HCT116 (cell line): ENCODE measurements at places on chromosomes 13 and 19. TPM values are rescaled to one million over a fixed set of nuclear protein-coding genes. Genes with fewer than 3 reads are reported as not detected.

- DNase-seq: no peak
Measured at GRCh38 chr19:15466851-15467733, 2.7 kb upstream of the RASAL3 start.

GRCh38 chr19:8421484-8422461 is 8.7 kb downstream of the MARCHF2 start:
- DNase-seq: no peak

DNA sequence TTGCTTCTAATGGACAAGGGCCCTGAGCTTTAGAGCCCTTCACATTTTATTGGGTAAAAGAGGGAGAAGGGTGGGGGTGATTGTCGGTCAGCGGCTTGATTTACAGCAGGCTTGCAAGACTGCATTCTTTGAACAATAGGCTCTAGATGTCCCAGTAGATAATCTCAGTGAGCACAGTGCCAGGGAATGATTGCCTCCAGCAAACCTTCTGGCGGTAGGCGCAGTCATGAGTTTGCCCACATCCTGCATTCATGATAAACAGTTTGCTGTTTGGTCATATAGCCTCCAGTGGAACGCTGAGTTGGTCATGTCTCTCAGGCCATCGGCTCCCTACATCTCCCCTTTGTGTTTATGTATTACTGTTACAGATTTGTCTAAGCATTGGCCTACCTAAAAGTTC is 12.6 kb downstream of the ZNF528 start:
- DNase-seq: no peak

- no peak for DNase-seq
Measured at GRCh38 chr13:98097749-98098148, 45.1 kb upstream of the FARP1 start.

GRCh38 chr19:34248941-34249340 is 5.4 kb upstream of the GARRE1 start:
- DNase-seq: no peak

DNA sequence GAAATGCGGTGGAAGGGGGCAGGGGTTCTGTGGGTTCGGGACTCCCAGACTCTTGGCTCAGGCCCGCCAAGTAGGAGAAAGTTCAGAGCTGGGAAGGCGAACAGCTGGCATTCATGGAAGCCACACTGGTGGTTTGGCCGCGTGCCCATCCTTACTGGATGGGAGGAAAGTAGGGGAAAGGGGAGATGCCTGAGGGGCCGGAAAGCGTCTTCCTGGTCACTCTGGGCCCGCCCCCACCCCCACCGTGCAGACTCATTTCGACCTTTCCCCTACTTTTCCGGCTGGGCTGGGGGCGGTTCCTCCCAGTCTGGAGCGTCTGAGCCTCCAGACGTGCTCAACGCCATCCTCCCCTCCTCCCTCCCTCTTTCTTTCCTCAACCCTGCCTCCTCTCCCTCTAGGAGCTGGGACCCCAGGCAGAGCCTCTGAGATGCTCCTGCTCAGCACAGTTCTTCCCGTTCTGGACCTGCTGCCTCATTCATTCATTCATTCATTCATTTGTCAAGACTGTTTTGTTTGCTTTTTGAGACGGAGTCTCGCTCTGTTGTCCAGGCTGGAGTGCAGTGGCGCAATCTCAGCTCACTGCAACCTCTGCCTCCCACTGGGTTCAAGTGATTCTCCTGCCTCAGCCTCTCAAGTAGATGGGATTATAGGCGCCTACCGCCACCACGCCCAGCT is 3.5 kb downstream of the ANGPTL4 start:
- DNase-seq: no peak

DNA sequence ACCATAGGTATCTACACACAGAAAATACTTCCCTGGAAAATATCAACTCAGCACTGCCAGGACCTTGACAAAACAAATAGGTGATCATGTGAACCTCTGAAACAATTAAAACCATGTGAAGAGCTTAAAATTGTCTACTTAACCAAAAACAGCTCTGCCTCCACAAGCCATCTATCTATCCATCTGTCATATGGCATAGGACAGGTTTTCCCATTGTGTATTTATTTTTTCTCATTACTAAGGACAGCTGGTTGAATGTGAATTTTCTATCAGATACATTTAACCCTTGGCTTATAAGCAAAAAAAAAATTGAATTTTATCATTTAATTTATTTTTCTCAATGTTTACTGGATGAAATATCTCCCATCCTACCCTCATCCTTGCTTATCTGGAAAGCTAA is 279.5 kb downstream of the PCDH9 start:
- no peak for DNase-seq

- no peak for DNase-seq
Measured at GRCh38 chr19:16371540-16371986, 46.9 kb downstream of the KLF2 start.

GRCh38 chr13:38350114-38350617 is 515 bp downstream of the UFM1 start:
- peak; percentile 35 for DNase-seq

GRCh38 chr13:98997738-98998641 is 20.1 kb upstream of the DOCK9 start:
- DNase-seq: no peak

- no peak for DNase-seq
Measured at GRCh38 chr19:5035105-5035761, 66.3 kb downstream of the KDM4B start.

DNA sequence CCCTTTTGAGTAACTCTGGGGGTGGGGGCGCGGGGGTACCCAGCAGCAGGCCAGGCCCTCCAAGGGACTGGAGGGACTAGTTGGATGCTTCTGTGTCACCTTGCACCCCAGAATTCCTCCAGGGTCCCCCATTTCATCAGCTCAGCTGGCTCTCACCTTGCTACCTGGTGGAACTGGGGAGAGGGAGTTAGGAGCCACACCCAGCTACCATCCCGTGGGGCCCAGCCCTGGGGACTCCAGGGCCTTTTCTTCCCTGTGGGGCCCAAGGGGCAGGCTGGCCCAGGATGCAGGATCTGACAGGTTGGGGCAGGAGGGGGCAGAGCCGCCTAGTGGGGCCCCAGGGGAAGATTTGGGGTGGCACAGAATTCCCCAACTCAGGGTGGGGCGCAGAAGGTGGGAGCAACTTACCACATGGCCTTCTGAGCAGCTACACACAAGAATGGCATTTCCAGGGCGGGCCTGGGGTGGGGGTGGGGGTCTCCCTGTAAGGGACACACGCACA is 32.8 kb upstream of the NANOS3 start:
- no peak for DNase-seq

Gene CATSPERD
- not detected for total RNA-seq

Gene TLE6
- 10.9 TPM for total RNA-seq

Gene IGFLR1
- 8.3 TPM for total RNA-seq

Gene FFAR1
- not detected for total RNA-seq

Gene C19orf33
- 135 TPM for total RNA-seq

Gene FOXA3
- 5.8 TPM for total RNA-seq

Gene C19orf73
- 2.2 TPM for total RNA-seq

Gene CEACAM7
- total RNA-seq: not detected

Gene RGL3
- 99.2 TPM for total RNA-seq

Gene ZNF99
- not detected for total RNA-seq

Gene APLP1
- total RNA-seq: 41.2 TPM

Gene NLRP5
- total RNA-seq: 0.30 TPM
